ENCODE measurements at places on chromosomes 1 and 21.

DNA sequence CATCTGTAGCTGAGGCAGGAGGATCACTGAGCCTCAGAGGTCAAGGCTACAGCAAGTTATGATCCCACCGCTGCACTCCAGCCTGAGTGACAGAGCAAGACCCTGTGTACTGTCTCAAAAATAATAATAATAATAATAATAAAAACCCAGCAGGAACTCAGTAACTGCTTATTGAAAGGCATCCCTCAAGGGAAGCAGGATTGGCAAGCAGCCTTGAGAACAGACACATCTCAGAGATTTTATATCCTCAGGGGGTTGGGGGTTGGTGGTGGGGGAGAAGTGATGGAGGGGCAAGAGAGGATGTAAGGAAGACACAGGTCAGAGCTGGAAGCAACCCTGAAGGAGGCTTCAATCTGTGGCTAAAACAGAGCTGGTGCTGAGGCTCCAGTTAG lies 29.6 kb downstream of the GNB1 start:
- DNase-seq, result no peak

DNA sequence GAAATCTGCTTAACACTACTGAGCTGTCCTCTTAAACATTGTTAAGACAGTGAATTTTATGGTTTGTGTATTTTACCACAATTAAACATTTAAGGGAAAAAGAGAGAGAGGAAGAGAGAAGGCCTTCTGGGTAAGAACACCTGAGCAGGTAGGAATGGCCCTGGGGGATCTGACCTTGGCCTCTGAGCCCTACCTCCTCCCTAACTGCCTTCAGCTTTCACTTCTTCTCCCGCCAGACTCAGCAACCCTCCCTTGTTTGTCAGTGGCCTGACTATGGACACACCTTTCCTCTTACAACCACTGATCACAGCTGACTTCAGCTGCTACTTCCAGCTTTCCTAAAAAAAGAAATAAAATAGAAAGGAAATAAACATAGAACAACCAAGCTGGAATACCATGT lies 13.5 kb upstream of the IGSF21 start:
- no peak for DNase-seq

GRCh38 chr1:64323054-64323453 lies 119.6 kb downstream of the UBE2U start:
- no peak for DNase-seq

DNA sequence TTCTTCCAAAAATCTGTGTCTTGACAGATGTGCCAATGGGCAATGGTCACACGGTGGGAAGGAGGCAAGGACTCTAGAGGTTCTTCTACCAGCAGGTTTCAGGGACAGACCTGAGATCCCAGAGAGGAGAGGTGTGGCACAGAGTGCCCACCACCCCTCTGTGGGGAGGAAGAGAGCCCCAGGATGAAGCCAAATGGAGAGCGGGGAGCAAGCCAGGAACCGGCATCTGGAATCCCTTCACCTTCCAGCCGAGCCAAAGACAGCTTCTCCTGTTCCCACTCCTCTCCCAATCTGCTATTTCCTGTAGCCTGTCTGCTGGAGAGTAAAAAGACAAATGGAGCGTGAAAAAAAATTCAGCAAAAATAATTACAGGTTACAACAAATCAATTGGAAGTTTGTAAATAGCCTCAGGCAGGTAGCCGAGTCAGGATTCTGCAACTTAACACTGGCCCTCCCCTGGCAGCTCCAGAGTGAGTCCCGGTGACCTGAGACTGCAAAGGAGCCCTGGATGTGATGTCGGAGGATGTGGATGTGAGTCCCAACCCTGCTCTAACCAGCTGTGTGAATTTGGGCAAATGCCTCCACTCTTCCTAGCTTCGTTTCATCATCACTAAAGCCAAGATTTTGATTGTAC lies 45.4 kb upstream of the LRRN2 start:
- DNase-seq, result no peak

DNA sequence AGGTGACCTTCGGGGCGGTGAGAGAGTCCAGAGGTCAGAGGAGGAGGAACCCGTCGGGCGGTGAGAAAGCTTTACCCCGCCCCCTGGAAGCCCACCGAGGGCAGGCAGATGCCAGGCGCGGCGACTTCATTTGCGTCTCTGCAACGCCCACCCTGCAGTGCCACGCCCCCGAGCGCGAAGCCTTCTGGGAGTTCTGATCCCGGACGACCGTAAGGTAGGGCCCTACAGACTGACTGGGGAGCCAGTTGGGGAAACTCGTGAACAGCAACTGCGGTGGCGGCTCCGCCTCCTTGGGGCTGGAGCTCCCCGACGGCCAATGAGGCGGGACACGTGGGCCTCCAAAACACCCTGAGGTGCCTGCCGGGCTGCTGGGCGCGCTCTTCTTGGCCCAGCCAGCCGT lies 46.0 kb upstream of the EDARADD start:
- DNase-seq, result no peak

- DNase-seq, result no peak
Observed at GRCh38 chr1:46563341-46563740, 11.9 kb upstream of the KNCN start.

DNA sequence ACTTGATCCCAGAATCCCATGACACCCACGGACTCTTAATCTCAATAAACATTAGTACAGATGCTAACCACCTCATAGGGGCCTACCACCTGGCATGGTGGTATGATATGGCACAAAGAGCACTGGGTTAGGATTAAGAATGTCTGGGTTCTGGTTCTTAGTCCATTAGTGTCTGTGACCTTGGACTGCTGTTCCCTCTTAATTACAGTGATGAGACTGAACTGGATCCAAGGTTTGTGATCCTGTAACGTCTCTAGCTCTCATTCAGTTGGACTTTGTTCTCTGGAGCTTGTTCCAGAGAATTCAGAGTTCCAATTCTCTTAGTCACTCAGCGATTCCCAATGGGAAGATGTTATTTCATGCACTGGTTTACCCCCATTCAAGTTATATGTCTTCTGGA lies 23.6 kb upstream of the PIGC start:
- no peak for DNase-seq

DNA sequence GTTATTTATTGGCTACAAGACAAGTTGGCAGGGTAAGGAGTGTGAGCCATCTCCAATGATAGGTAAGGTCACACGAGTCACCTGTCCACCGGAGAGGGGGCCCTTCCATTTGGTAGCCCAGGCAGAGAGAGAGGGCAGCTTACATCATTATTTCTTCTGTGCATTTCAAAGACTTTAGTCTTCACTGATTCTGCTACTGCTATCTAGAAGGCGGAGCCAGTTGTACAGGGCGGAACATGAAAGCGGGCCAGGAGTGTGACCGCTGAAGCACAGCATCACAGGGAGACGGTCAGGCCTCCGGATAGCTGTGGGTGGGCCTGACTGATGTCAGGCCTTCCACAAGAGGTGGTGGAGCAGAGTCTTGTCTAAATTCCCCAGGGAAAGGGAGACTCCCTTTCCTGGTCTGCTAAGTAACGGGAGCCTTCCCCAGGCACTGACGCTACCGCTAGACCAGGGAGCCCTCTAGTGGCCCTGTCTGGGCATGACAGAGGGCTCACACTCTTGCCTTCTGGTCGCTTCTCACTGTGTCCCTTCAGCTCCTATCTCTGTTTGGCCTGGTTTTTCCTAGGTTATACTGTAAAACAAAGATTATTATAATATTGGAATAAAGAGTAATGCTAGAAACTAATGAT lies 36.7 kb downstream of the ZNF695 start:
- DNase-seq, result no peak

- DNase-seq, result no peak
Observed at GRCh38 chr1:52751589-52752483, 25.6 kb downstream of the ZYG11B start.

GRCh38 chr21:46347791-46348381 lies 23.9 kb downstream of the PCNT start:
- no peak for DNase-seq

DNA sequence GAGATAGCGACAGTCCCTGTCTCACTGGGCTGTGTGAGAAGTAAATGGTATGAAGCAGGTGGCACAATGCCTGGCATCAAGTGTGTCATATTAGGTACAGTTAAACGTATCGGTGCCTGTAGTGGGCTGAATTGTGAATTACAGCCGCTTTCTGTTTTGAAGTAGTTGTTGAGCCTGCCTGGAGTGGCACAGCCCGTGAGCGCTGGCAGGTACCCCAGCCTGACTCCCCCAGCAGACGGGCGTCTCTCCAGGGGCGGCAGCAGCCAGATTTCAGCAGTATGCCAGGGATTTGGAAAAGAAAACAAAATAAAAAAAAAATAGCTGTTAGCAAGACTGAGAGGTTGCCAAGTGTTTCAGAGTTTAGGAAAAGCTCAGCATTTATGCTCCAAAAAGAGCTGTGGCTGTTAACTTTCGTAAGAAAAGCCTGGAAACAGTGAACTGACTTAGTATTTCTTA lies 26.6 kb upstream of the GPR153 start:
- DNase-seq, result no peak

DNA sequence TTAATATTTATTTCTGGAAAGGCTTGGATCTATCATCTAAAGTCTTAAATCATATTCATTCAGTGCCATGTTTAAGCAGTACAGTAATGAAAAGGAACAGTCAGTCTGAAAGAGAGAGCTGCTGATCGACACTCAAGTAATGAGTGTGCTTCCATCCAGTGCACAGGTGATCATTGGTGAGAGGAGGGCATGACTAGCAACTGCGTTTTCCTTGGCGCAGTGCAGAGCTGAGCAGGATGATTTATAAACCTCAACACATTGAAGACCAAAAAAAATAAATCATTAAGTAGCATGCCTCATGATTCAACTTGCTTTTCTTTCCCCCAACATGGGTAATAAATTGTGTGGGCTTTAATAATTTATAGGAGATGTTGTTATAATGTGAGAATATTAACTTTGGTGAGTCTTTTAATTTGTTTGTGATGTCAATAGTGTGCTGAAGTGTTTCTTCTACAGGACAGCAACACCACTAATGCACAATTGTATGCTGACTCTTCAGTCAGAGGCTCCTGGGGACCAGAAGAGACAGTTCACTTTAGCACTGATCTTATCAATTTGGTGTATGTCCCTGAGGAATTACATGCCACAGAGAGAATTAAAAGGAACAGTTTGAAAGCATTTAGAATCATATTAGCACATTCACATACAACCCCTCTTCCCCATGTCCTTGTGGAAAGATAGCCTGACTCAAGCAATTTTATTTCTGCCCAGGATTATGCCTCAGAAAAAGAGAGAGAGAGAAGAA lies 199.7 kb upstream of the ADGRL2 start:
- no peak for DNase-seq

GRCh38 chr1:45589861-45590260 lies 6.0 kb downstream of the NASP start:
- DNase-seq, result no peak

GRCh38 chr1:91166106-91166712 lies 144.4 kb upstream of the ZNF644 start:
- DNase-seq, result no peak

DNA sequence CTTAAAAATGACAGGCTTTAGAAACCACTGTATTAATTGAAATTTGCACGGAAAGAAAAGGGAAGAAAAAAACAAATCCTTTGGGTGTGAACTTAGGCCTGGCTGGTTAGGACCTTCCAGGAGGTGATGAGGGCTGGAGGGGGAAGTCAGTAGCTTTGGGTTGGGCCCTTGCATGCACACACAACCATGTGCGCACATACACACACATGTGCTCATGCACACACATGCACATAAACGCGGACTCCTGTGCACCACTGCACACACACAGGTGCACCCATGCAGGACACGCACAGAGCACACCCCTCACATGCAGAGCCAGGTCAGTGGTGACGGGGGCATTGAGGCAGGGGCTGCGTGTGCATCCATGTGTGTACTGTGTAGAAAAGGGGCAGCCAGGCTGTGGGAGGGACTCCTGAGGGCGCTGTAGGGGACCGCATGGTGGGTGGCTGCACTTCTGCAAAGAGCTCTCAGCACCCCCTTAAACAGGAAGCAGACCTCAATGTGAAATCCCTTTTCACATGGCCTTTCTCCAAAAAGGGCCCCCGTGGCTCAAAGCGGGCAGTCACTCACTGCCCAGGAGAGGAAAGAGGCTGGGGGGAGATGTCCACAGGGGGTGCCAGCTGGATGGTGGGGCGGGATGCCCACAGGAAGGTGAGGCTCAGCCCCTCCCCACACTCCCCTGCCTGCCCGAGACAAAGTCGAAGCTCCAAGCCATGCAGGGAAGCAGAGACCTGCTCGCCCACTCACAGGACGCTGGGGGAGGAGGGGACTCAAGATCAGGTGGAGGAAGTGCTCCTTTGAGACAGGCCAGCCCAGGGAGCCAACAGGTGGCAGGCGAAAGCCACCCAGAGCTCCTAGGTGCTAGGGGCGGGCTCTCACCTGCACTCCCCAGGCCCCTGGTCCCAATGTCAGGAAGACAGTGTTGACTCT lies 95.2 kb downstream of the ITPKB start:
- DNase-seq, result no peak

DNA sequence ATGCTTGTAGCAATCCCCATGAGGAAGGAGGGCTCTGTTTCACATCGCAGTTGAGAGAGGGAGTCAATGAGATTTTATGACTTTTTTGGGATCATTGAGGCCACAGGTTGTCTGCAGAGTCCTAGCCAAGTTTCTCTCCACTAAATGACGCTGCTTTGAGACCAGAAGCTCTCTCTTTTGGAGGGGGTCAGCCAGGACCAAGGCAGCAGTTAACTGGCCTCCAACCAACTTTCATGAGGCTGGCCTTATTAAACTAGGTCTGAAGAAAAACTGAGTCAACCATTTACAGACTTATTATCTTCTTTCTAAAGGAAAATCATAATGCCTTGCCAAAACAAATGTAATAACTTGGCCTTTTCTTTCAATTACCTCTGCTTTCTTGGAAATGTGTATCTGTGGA lies 8.6 kb downstream of the WLS start:
- DNase-seq, result no peak

GRCh38 chr1:153251562-153251961 lies 7.9 kb upstream of the LORICRIN start:
- no peak for DNase-seq

GRCh38 chr1:247656221-247656875 lies 23.2 kb downstream of the OR13G1 start:
- DNase-seq, result no peak

DNA sequence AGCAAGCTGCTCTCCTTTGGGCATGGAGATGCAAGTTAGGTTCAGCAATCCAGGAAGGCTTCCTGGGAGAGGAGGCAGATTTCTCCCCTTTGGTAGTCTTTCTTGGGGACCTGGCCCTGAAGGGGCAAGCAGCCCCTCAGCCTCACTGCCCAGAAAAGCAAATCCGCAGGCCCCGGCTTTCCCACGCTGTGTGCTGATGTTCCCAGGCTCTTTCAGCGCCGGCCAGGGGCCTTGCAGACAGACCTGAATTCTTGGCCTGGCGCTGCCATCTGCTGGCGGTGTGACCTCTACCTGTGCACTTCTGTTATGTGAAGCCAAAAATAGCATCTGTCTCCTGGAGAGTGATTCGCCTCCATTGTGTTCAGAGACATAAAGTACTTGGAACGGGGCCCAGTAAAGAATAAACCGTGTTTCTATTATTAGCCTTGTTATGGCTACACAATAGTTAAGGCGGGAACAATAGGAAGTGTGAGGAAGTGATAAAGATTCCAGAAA lies 64.8 kb downstream of the ALPL start:
- no peak for DNase-seq

- DNase-seq, result no peak
Observed at GRCh38 chr1:46675549-46676314, 4.1 kb downstream of the TEX38 start.

DNA sequence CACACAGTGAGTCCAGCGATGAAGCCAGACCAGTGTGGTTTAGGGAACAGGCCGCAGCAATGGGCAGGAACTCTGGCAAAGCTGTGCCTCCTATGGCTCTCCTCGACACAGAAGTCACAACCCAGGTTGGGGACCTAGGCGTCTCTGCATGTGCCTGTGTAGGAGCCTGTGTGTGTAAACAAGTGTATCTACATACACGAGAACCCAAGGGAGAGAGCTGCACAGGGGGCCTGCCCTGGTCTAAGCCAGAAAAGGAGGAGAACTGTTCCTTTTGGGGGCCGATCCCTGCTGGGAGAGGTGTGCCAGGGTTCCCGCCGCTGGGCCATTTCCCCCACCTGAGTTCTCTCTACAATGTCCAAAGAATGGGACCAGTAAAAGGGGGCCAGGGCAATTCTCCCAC lies 56.0 kb downstream of the CD247 start:
- no peak for DNase-seq
